ENCODE measurements at places on chromosomes 16 and 17. TPM values are rescaled to one million over a fixed set of nuclear protein-coding genes. Genes with fewer than 3 reads are reported as not detected.

DNA sequence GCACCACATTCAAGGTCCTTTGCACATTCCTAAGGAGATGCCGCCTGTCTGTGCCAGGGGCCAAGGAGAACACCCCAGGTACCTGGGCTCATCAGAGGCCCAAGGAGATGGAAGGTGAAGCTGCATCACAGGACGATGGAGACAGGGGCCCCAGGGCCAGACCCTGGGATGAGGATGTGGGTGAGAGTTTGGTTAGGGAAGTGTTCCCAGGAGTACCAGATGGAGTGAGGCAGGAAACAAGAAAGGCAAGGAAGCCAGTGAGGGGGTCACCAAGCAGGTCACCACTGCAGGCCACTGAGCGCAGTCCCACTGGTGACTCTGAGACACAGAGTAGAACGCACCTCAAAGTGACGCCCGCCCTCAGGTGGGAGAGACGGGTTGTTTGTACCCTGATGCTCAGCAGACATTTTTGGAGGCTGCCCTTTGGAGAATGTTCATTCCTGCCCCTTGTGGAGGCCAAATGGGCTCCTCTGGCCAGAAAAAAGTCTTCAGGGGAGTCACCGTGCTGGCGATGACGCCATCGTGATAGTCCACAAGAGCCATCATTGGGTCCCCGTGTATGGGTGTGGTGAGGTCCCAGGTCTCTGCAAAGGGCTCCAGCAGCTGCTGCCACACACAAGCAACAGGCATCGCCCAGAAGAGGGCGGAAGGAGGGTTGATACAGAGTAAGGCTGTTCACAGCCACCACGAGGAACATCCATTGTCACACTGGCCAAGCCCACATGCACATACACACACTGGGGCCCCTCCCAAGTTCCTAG lies 57.5 kb downstream of the BEAN1 start:
- no peak overlapping the region for H3K27ac ChIP-seq
- H3K36me3 ChIP-seq: no peaks in the 10 kb centered on the region
- H3K27me3 ChIP-seq: no peaks in the 10 kb centered on the region
- no peak for DNase-seq
- peaks cover 4% of the 10 kb centered on the region for H3K4me1 ChIP-seq

The DPEP3 gene
- 0.18 TPM for total RNA-seq

- no peaks in the 10 kb centered on the region for H3K36me3 ChIP-seq
- no peak overlapping the region for H3K4me3 ChIP-seq
- peaks cover 27% of the 10 kb centered on the region for H3K4me1 ChIP-seq
- no peak overlapping the region for H3K27ac ChIP-seq
Observed at GRCh38 chr16:3042376-3042775, 4.0 kb upstream of the MMP25 start.

DNA sequence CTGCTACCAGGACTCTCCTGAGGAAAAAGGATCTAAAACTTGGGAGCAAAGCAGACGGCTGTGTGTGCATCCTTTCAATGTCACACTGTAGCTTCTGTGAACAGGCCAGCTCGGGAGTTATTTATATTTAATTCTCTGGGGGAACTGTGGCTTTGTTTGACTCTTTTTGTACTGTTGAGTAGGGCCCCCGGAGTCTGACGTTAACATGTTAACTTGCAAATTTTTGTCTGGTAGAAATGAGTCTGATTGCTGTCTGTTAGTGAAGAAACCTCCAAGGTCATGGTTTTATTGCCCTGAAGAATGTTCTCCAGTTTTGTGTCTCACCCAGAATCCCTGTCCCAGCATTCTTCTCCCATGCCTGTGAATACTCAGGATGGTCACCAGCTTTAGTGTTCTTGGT lies 14.2 kb upstream of the KCNG4 start:
- no peaks in the 10 kb centered on the region for H3K27me3 ChIP-seq
- H3K4me3 ChIP-seq: no peak overlapping the region
- H3K4me1 ChIP-seq: no peaks in the 10 kb centered on the region
- H3K27ac ChIP-seq: no peak overlapping the region
- H3K36me3 ChIP-seq: no peaks in the 10 kb centered on the region

DNA sequence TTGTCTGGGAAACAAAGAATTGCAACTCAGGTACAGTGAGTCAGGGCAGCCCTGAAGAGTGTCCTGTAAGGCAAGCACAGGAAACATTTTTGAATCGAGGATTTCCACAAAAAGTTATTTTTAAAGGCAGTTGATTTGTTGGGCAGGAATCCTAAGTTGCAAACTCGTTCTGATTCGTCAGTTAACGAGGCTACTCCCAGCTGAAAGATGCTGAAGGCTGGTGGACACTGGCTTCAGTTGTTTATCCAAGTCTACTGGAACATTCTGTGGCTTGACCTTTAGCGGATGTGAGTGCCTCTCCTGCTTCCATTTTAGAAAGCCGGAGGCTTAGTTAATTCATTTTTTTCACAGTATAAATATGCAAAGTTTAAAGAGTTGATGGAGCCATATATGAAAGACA lies 84.2 kb downstream of the KCNJ12 start:
- H3K27ac ChIP-seq: no peak overlapping the region
- H3K27me3 ChIP-seq: no peaks in the 10 kb centered on the region
- no peaks in the 10 kb centered on the region for H3K36me3 ChIP-seq
- DNase-seq: no peak
- H3K4me1 ChIP-seq: peaks cover 14% of the 10 kb centered on the region

DNA sequence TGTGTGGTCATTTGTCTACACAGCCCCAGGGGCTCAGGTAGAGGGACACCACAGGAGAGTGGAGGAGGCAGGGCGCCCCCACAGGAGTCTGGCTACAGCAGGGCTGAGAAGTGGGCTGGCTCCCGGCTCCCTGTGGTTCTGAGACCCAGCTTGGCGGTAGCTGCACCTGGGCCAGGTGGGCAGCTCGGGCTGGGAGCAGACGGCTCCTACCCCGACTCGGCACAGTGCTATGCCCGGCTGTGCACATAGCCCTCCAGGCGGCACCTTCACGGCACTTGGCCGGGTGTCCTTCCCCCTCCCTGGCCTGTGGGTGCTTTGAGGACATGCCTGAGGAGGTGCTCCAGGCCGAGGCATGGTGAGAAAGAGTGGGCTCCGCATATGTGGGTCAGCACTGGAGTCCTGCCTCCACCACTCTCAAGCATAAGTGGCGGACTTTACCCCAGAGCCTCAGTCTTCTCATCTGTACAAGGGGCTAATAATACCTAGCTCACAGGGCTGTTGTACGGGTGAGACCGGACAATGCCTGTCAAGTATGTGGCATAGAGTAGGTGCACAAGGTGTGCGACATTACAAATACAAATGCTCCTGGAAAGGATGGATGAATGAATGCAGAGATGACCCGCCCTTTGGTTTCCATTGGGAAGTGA lies 50.1 kb upstream of the JPH3 start:
- no peaks in the 10 kb centered on the region for H3K4me1 ChIP-seq
- DNase-seq: no peak
- H3K4me3 ChIP-seq: no peak overlapping the region
- H3K36me3 ChIP-seq: no peaks in the 10 kb centered on the region
- H3K27ac ChIP-seq: no peak overlapping the region
- H3K27me3 ChIP-seq: no peaks in the 10 kb centered on the region

GRCh38 chr16:22364241-22364640 lies 10.2 kb downstream of the CDR2 start:
- no peaks in the 10 kb centered on the region for H3K27me3 ChIP-seq
- H3K27ac ChIP-seq: no peak overlapping the region
- DNase-seq: no peak
- H3K4me3 ChIP-seq: no peak overlapping the region

- DNase-seq: no peak
- H3K36me3 ChIP-seq: no peaks in the 10 kb centered on the region
- peaks cover 15% of the 10 kb centered on the region for H3K4me1 ChIP-seq
- H3K27ac ChIP-seq: no peak overlapping the region
- H3K4me3 ChIP-seq: no peak overlapping the region
Observed at GRCh38 chr16:29658705-29659104, 4.3 kb upstream of the SPN start.

The TMEM98 gene
- 0.22 TPM for total RNA-seq

All from CD8-positive, alpha-beta memory T cell (primary cell).